ENCODE measurements at places on chromosomes 2 and 18. TPM values are rescaled to one million over a fixed set of nuclear protein-coding genes. Genes with fewer than 3 reads are reported as not detected.

The CNTNAP5 gene
- not detected for total RNA-seq

- DNase-seq, result no peak
These were observed 349.6 kb upstream of the KCNH7 start for GRCh38 chr2:163187995-163188655.

DNA sequence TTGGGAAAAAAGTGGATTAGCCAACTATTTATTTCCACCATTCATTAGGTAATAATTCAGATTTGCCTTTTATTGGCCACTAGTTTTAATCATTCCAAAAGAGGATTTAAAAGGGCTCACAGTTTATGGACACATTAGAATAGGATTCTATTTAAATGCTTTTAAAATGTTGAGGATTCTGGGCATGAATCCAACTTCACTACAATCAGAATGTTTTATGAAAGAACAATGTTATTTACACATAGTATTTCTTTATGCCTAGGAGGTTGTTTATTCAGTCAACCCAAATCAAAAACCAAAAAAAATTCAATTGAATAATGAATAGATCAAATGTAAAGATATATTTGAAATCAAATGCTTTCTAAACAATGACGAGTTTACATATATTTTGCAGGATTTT lies 232.2 kb downstream of the GULP1 start:
- no peak for DNase-seq

DNA sequence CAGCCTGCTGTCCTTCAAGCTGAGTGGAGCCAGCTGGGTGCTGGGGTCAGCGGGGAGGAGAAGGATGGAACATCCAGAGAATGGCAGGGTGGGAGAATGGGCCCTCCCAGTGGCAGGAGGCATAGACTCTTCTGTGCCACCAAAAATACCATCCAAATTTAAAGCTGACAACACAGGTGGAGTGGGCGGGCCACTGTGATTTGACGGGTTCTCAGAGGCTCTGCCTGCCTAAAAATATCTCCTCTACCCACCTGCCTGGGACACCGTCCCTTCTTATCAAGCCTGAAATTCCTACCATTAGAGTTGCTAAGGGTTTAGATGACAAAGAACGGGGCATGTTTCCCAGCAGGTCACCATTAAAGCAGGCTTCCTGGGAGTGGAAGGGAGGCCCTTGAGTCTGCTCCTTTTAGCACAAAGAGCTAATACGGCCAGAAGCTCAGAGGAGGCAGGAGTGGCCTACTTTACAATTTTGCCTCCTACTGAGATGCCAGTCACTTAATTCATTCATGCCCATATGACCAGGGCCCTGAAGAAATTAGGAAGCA lies 19.8 kb upstream of the MARCHF4 start:
- DNase-seq, result no peak

GRCh38 chr18:24754583-24755253 lies 294.3 kb downstream of the HRH4 start:
- DNase-seq, result no peak

GRCh38 chr2:156601855-156602551 lies 165.8 kb downstream of the GPD2 start:
- no peak for DNase-seq

DNA sequence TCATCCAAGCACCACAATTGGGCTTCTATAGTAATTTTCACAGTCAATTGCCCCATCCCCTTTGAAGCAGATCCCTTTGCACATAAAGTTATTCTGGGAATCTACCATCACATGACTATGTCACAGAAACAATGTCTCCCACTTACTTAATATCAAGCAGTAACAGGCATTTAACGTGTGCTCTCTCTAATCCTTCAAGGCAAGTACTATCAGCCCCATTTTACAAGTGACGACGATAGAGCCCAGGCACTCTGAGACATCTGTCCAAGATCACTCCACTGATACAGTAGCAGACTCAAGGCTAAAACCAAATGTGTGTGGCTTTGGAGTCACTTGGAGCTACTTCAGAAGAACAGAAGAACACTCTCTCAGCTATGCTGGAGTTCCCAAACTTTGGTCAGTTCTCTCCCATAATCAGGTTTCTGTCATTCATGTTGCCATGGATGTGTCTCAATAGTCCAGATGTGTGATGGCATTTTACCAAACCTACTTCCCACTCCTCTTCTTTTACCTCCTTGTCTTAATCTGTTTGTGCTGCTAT lies 39.7 kb downstream of the PID1 start:
- DNase-seq, result no peak

DNA sequence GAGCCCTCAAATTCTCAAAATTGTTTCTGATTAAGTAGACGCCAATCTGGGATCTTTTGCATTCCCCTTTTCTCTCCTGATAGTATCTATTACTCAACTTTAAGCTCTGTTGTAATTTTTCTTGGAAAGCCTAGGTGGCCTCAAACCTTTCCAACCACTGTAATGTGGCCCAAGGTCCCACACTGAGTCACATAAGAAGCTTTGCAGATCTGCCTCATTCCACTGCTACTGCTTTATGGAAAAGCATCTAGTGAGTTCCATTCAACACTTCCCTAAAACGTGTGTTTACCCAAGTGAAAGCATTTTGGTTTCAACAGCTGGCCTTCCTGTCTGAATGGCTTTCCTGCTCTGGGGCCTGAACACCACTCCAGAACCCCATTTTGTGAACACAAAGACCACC lies 493.6 kb upstream of the SPHKAP start:
- DNase-seq, result no peak

DNA sequence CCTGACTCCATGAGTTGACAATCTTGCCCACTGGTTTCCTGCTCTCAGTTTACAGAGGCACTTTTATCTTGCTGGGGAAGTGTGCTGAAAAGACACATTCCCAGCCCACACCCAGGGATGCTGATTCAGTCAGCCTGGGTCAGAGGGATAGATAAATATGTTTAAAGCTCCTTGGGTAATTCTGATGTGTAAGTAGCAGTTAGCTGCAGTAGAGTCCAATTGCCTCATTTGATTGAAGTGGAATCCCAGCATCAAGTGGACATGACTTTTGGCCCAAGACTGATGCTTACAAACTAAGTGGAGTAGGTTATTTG lies 29.4 kb downstream of the PSD4 start:
- no peak for DNase-seq

- peak; percentile 64 for DNase-seq
These were observed 3.8 kb downstream of the GALNT5 start for GRCh38 chr2:157261199-157261782.

GRCh38 chr18:27206411-27206810 lies 21.3 kb upstream of the CHST9 start:
- DNase-seq, result no peak

DNA sequence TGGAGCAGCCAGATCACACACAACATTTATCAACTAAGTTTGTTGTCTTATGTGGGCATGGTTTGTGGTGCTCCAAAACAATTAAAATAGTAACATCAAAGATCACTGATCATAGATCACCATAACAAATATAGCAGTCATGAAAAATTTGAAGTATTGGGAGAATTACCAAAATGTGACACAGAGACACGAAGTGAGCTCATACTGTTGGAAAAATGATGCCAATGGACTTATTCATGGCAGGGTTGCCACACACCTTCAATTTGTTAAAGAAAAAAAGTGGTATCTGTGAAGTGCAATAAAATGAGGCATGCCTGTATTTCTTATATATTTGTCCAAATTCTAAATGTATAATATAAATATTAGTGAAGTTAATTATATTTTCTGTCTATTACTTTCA lies 42.9 kb upstream of the CABYR start:
- no peak for DNase-seq

All from upper lobe of left lung (tissue), 6 donors.